Non-pigmented ciliary epithelial cell (primary cell): ENCODE measurements at places on chromosomes 1 and 21.

DNA sequence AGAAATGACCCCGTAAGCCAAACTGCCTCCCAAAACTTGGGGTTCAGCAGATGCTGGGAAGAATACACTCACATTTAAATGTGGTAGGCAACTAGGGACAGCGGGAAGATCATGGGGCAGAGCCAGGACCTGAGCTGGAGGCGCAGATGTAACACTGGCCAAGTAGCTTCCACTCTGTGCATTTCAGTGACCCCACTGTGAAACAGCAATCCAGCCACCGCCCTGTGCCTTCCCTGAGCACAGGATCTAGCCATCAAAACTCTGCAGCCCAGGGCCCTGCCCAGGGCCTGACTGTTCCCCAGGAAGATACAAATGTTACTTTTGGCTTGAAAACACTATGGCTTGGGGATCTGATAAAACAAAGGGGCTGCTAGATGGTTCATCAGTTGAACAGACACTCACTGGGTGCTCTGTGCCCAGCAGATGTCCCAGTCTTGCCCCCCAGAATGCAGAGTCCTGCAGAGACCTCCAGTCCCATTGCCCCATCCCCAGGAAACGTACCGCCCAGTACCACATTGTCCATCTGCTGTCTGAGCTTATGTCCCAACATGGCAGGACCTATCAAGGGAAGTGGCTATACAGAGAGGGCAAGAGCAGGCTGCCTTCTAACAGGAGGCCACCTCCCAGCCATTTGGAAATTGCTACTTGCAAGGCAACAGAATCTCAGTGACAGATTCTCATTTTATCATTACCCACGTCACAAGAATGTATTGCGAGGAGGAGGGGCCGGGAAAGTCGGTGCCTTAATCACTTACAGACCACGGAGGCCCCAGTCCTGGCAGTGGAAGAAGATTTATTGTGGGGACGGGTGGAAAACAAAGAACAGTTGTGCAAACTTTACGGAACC is 124.0 kb downstream of the DMRTB1 start:
- no peak for DNase-seq

GRCh38 chr1:44630116-44630515 is 44.2 kb downstream of the TMEM53 start:
- no peak for DNase-seq

- DNase-seq, result no peak
These were observed 23.3 kb upstream of the PAX7 start for GRCh38 chr1:18607289-18607760.

DNA sequence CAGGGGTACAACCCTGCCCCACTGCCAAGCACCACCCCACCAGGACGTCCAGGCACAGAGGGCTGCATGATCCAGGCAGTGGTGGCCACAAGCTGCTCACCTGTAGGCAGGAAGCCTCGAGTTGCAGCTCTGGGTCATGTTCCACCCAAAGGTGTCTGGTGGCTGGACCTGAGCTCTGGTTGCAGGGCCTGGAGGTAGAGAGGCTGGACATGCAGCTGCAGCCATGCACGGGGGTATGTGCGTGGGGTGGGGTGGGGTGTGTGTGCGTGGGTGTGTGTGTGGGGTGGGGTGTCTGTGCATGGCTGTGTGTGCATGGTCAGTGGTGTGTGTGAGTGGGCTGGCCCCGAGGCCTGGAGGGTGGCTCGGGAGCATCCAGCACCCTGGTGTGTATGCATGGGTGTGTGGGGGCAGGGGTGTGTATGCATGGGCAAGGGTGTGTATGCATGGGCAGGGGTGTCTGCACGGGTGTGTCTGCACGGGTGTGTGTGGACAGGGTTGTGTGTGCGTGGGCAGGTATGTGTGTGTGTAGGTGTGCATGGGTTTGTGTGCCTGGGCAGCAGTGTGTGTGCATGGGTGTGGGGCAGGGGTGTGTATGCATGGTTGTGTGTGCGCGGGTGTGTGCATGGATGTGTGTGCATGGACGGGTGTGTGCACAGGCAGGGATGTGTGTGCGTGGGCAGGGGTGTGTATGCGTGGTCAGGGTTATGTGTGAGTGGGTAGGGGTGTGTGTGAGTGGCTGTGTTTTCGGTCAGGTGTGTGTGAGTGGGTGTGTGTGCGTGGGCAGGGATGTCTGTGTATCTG is 15.6 kb downstream of the ARHGEF16 start:
- DNase-seq, result no peak

DNA sequence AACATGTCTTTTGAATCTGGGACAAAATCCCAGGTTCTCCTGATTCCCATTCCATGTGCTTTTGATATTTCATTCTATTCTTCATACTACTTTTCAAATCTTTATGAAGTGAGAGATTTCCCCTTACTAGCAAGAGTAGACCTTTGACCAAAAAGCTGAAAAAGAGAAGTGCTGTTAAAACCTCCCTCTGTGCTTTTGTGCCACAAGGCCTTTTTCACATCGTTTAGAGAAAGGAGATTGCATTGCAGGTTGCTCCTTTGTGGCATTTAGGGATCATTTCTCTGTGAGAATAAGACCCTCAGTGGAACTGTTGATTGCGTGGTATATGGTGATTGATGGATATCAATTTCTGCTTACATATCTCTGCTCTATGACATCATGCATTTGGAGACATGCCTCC is 148.8 kb downstream of the TGFB2 start:
- no peak for DNase-seq

GRCh38 chr1:205017001-205017400 is 26.0 kb upstream of the CNTN2 start:
- DNase-seq, result no peak

DNA sequence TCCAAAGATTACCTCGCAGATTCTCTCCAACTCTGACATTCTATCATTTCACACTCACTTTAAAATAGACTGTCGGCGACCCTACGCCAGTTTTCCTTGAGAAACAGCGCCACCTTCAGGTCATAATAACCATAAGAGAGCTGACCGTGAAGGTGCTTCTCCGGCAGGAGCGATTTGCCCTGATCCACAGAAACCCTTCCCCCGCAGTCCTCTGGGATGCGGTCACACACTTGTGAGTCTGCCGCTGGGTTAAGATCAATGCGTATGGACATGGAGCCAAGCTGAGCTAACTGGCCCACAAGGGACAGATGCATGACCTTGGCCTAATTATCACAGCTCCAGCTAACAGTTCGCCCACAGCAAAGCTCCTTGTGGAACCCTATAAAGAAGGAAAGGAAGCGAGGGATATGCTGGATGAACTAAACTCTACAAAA is 32.8 kb upstream of the IFNAR2 start:
- no peak for DNase-seq

- no peak for DNase-seq
These were observed 522 bp downstream of the TMEM59 start for GRCh38 chr1:54052431-54052933.

DNA sequence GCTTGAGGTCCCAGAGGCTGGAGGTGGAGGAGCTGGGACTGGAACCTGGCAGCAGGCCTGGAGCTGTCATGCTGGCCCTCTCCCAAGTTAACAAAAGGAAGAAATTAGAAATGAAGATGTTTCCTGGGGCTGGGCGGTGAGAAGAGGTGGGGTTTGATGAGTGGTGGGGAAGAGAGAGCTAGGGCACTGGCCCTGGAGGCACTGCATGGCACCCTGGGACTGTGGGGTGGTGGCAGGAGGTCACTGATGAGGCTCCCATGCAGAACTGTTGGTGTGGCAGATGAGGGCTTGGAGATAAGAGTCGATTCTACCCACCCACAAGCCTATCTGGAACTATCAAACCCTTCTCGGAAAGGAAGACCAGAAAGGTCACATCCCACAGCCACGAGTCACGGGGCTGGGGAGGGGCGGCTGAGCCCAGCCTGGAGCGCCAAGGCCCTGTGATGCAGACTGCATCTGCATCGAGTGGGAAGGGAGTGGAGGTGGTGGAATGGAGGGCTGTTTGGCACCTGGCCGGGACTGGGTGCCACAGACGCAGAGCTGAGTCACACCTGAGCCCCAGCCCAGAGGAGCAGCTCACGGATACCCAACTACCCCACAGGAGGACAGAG is 29.4 kb downstream of the MRPL37 start:
- no peak for DNase-seq

DNA sequence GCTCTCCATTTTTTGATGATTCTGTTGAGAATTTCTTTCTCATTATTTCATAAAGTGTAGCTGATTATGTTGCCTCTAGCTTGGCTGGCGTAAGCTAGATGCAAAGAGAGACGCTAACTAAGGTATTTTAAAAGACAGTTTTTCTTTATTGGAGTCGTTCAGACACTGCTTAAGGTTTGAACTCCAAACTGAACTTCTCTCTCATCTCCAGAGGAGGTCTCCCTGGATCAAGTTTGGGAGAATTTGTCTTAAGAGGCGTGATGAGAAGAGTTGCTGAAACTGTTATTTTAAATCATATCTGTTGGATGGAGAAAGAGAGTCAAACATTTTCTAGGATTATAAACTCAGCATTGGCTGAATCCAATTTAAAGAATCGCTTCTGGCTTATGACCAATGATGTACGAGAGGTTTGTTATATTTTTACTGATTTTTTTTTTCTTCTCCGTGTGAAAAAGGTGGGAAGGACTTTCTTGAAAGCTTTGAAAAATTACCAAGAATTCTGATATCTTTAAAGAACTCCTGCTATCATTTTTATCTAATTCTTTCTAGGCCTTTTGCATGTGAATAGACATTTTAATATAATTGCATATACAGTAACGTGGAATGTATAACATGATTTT is 34.0 kb downstream of the MAP3K7CL start:
- DNase-seq, result no peak

- no peak for DNase-seq
These were observed at the start of gene NLRP3 for GRCh38 chr1:247415423-247416361. Gene NLRP3 (plus strand): TSS chr1:247416173. CDS start chr1:247418801, 2,628 bp downstream.

- DNase-seq, result no peak
These were observed 16.1 kb downstream of the FCRL1 start for GRCh38 chr1:157803851-157804250.
